ENCODE measurements at places on chromosomes 13 and 19.

GRCh38 chr13:29676941-29677452, 81.5 kb upstream of the SLC7A1 start:
- DNase-seq: no peak

DNA sequence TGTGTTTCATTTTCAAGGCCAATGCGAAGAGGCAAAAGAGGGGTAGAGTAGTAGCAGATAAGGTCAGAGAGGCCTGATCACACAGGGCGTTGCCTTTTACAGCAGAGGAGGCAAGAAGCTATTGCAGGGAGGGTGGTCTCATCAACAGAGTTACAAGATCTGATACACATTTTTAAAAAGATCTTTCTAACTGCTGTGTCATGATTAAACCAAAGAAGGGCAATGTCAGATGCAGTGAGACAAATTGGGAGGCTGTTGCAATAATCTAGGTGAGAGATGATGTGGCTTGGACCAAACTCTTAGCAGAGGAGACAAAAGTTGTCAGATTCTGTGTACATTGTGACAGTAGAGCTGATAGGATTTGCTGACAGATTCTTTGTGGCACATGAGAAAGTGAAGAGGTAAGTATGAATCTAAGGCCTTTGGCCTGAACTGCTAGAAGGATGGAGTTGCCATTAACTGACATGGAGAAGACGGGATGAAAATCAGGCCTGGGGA, 13.0 kb upstream of the LRRC63 start:
- DNase-seq: no peak

GRCh38 chr19:39834287-39834841, 402 bp upstream of the DYRK1B start:
- DNase-seq: no peak

- DNase-seq: no peak
Measured at GRCh38 chr13:44296856-44297255, 76.8 kb upstream of the SERP2 start.

GRCh38 chr19:46944918-46945628, 74.6 kb upstream of the NPAS1 start:
- no peak for DNase-seq
